Stomach (tissue), 19 donors: ENCODE measurements at places on chromosomes 16 and 17. TPM values are rescaled to one million over a fixed set of nuclear protein-coding genes. Genes with fewer than 3 reads are reported as not detected.

Gene SULT1A4
- total RNA-seq = 6.1 TPM

Gene HEXD
- total RNA-seq = 102 TPM

Gene SLC12A3
- total RNA-seq = not detected

Gene KIF2B
- not detected for total RNA-seq

Gene RNF151
- total RNA-seq = not detected

Gene ALOX12B
- not detected for total RNA-seq

Gene CFAP52
- total RNA-seq = not detected

Gene G6PC1
- total RNA-seq = 4.0 TPM

DNA sequence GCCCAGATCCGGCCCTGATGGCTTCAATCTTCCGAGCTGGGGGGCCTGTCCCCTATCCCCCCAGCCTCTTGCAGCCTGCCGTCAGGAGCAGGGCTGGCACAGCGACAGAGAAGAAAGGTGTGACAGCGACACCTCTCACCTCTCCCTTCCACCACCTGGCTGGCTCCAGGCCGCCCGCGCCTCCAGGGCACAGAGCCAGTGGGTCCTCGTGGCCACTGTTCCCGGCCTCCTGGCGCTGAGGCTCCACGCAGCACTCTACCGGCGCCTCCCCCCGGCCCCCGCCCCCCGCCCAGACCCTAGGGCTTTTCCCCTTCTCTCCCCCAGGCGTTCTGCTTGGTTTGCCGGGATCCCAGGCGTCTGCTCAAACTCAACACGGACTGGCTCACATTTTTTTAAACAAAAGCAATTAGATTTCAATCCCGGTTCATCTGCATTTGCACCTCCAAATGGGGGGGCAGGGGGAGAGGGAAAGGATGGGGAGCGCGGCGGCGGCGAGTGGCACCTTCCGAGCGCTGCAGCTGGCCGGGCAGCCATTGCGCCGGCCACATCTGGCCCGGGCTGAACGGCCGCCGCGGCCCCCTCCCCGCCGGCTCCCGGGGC, 12.8 kb upstream of the CBX8 start:
- peak; percentile 67 for DNase-seq

GRCh38 chr17:68909066-68909465, 46.1 kb downstream of the ABCA8 start:
- DNase-seq = peak; percentile 71

DNA sequence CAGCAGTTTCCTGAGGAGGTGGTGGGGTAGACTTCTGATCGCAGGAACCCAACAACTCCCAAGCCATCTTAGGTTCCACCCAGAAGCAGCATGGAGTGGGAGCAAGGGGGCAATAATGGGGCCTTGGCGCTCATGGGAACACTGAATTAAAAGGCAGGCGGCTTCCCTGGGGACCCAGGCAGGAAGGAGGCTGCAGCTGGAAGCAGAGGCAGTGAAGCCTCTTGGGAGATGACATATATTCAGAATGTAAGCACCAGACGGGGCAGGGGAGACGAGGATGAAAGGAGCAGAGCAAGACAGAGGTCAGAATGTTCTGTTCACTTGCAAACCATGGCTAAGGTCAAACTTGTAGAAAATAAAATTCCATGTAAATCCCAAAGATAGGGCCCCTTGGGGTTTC, 2.9 kb downstream of the HIGD1B start:
- no peak for DNase-seq

- DNase-seq = no peak
These were observed 78.2 kb upstream of the CLEC18A start for GRCh38 chr16:69872888-69873287.

DNA sequence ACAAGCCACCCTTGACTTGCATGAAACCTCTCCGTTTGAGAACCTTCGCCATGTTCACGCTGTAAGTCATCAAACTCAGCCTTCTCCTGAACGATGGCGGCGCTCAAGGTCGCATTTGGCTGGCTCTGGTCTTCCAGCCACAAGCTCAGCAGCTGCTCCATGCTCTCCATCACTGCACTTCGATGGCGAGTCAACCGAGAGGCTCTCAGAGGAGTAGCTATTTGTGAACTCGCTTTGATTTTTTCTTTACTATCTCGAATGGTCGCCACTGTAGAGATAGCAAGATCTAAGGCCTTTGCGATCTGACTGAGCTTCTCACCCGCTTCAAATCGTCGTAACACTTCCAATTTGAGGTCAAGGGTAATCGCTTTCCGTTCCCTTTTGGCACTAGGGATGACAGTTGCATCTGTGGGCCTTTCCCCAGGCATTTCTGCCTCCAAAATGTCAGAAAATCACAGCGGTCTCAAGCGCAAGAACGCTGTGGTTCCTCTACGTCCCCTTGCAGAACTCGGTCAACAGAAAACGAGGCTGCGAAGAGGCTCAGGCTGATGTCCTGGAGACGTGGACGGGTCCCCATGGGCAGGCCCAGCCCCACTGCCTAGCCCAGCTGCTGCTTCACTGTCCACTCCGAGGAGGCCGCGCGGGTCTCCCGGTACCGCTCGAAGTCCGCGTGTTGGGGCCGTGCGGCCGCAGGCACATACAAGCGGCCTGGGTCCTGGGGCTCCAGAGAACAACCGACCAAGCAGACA, 23.1 kb downstream of the DEF8 start:
- no peak for DNase-seq

- DNase-seq = no peak
These were observed 28.5 kb upstream of the SLC7A5 start for GRCh38 chr16:87897521-87898505.

DNA sequence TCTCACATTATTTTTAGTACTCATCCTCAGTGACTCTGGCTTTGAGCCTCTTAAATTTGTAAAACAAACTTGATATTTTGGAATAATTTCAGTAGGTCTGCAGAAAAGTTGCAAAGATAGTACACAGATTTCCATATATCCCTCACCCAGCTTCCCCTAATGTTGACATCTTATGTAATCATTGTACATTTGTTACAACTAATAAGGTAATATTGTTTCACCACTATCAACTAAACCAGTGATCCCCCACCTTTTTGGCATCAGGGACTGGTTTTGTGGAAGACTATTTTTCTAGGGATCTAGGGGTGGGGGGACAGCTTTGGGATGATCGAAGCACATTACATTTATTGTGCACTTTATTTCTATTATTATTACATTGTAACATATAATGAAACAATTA, 391.2 kb downstream of the CA10 start:
- no peak for DNase-seq

DNA sequence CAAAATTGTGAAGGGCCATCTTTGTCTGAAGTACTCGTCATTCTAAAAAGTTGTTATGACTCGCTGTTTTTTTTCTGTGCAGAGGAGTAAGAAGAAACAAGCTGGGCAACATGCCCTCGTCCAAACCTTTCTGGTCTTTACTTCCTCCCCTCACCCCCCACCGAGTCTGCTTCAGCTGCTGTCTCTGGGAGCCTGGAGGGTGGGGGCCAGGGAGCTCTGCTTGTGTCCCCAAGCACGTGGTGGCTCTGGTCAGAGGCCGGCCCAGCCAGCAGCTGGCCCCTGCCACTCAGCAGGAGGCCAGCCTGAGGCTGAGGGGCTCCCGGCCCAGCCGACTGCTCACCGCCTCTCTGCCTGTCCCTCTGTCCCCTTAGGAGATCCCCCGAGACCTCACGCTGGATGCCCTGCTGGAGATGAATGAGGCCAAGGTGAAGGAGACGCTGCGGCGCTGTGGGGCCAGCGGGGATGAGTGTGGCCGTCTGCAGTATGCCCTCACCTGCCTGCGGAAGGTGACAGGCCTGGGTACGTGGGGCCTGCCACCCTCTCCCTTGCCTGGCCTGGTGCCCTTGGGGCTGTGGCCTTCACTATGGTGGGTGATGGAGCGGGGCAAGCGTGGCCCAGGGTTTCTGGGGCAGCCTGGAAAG, 53.7 kb upstream of the LGALS9 start:
- peak; percentile 62 for DNase-seq

- no peak for DNase-seq
These were observed 36.4 kb upstream of the ARHGAP17 start for GRCh38 chr16:25051406-25052150.

DNA sequence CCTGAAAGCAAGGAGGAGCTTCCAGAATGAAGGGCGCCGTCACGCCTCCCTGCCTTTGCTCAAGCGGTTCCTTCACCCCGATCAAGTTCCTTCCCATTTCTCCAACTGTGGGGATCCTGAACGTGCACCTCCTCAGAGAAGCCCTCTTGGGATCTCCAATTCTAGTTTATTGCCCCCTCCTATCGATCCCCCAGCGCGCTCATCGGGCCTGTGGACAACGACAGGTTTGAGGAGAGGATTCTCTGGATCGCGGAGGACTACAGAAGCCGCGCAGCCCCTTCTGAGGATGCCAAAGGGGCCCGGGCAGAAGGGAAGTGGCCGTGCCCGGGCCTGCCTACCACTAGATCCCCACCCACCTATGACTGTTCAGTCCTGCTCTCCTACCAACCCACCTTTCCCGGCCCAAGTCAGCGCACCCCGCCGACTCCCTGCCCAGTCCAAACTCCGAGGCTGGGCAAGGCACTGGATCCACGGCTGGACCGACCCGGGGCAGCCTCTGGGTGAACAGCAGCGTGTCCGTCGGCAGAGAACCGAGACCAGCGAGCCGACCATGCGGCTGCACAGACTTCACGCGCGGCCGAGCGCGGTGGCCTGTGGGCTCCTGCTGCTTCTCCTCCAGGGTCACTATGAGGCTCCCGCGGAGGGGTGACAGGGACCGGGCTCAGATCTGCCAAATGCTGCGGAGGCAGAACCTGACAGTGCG, 12.8 kb upstream of the CES3 start:
- peak; percentile 53 for DNase-seq

DNA sequence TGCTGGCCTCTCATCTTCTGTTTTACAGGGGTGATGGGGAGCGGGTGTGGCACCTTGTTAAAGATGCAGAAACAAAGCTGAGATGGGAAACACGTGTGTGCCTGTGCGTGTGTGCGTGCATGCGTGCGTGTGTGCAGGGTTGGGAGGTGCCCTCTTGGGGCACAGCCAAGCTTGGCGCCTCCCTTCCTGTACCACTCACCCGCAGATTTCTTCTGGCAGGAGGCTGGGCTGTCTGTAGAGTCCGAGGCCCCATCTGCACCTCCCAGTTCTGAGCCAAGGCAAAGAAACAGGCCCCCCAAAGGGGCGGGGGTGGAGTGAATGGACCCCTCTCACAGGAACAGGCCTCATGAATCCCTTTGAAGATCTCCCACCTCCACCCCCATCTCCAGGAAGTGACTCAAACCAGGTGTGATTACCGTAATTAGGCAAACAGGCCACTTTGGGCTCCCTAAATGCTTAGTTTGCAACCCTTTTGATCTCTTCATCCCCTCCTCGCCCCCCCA, 20.9 kb downstream of the TNS4 start:
- DNase-seq = peak; percentile 81

DNA sequence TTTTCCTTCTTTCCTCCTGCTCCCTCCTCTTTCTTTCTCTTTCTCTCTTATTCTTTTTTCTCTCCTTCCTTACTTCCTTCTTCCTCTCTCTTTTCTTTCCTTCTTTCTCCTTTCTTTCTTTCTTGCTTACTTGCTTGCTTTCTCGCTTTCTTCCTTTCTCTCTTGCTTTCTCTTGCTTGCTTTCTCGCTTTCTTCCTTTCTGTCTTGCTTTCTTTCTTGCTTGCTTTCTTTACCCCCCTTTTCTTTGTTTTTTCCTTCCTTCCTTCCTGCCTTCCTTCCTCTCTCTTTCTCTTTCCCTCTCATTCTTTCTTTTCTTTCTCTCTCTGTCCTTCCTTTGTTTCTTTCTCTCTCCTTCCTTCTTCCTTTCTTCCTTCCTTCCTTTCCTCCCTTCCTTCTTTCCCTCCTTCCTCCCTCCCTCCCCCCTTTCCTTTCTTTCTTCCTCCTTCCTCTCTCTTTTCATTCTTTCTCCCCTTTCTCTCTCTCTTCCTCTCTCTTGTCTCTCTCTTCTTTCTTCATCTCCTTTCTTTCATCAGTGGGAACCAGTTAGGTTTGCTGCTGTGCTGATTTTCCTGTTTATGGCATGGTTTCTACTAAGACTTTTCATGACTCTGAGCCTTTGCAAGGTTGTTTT, 142.9 kb upstream of the CACNG3 start:
- DNase-seq = no peak

- no peak for DNase-seq
These were observed 1751.4 kb downstream of the TP53TG3F start for GRCh38 chr16:35210681-35211433.

DNA sequence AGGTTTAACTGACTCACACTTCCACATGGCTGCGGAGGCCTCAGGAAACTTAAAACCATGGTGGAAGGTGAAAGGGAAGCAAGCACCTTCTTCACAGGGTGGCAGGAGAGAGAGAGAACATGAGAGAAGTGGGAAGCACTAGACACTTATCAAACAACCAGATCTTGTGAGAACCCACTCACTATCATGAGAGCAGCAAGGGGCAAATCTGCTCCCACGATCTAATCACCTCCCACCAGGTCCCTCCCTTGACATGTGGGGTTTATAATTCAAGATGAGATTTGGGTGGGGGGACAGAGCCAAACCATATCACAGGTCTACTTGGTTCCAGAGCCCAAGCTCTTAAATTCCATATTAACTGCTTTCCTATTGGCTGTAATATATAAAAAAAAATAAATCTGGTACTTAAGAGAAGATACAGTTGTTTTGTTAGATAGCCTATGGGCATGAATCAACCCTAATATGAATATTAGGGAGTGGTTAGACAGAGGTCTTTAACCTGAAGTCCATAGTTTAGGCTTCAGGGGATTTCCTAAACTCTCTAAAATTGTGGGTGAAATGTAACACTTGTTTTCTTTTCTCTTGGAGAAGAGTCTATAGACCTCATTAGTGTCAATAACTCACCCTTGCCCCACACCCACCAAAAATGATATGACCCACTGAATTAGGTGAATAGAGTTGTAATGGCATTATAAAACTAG, 56.7 kb downstream of the SKAP1 start:
- no peak for DNase-seq

- no peak for DNase-seq
These were observed 181.2 kb downstream of the NTN1 start for GRCh38 chr17:9202532-9202931.

DNA sequence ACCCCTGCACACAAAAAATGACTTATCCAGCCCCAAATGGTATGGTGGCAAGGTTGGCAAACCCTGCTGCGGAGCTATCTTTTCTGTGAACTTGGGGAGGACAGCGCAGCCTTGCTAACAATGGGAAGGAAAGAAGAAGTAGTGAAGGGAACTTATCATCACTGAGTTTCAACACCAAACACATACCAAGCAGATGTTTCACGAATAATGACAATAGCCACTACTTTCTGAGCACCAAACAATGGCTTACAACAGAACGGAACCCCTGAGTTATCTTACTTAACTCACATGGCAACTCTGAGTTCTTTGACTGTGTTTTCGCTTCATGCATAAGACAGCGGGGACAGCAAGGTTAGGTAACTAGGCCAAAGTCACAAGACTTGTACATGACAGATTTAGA, 148.9 kb downstream of the XYLT1 start:
- no peak for DNase-seq

- DNase-seq = no peak
These were observed 305.0 kb upstream of the MON1B start for GRCh38 chr16:76885776-76886537.
